Left renal cortex interstitium (tissue), 4 donors: ENCODE measurements at places on chromosomes 7 and 10.

DNA sequence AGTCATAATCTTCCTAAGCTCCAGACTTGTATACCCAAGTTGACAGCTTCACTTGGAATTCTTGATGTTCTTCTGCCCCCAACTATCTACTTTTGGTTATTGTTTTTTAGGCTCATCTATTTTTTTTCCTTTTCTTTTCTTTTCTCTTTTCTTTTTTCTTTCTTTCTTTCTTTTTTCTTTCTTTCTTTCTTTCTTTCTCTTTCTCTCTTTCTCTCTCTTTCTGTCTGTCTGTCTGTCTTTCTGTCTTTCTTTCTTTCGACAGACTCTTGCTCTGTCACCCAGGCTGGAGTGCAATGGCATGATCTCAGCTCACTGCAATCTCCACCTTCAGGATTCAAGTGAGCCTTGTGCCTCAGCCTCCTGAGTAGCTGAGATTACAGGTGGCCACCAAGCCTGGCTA is 36.5 kb downstream of the KMT2E start:
- DNase-seq: no peak

GRCh38 chr7:35894721-35895120 is 93.9 kb downstream of the SEPTIN7 start:
- no peak for DNase-seq

GRCh38 chr10:122052701-122053100 is 63.7 kb downstream of the TACC2 start:
- DNase-seq: no peak

DNA sequence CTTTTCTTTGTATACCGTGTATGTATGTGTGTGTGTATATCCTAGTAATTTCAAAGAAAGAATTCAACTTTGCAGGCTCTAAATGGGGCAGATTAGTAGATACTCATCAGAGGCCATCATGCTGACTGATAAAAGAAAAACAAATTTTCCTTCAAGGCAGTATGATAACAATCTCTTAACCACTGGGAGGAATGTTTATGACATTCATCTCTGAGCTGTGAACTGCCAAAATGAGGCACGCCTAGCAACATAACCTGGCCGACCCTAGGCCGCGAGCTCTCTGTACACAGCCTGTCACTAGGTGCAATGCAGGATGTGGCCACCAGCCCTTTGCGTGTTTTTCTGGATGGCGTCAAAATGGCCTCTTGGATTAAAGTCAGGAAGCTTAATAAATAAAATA is 343.7 kb upstream of the GALNT17 start:
- no peak for DNase-seq

GRCh38 chr7:157637216-157637949 is 300.6 kb downstream of the DNAJB6 start:
- DNase-seq: no peak
